ENCODE measurements at places on chromosomes 3 and 15.

GRCh38 chr3:72738752-72739530, 109.3 kb downstream of the SHQ1 start:
- DNase-seq = peak; percentile 50

DNA sequence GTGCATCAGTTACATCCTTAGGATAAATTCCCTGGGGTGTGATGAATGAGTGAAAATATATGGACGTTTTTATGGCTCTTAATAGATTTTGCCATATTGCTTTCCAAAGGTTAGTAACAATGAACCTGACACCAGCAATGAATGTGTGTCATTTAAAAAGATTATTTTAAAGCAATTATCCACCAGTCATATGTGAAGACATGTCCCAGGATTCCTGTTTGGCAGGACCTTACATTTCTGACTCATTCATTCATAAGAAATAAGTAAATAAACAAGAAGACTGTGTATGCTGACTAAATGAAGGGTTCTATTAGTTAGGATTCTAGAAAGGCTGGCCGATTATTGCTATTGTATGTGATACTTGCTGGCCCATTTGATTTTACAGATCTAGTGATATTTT, 201.5 kb downstream of the SOX2 start:
- no peak for DNase-seq

DNA sequence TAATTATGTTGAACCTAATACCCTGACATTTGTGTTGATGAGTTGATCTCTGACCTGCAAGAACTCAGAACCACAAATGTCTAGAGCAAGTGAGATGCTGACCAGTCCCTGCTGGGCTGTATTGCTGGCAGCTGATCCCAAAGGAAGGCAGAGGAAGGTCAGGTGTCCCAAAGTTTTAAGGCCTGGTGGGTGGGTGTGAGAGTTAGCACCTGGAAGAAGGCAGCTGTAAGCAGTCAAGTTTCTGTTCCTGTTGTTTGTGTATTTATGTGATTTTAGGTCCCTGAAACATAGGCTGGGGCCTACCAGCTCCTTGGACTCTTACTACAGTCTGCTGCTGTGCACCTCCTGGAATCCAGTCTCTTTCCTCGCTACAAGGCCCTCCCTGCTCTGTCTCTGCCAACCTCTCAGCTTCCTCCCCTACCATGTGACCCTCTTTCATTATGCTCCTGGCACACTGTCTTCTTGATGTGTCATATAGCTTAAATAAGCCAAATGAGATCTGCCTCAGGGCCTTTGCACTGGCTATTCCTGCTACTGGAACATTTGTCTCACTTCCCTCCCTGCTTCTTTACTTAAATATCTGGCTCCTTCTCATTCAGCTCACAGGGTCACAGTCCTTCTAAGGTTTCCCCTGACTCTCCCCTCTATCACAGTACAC, 31.0 kb upstream of the ATOSA start:
- no peak for DNase-seq

DNA sequence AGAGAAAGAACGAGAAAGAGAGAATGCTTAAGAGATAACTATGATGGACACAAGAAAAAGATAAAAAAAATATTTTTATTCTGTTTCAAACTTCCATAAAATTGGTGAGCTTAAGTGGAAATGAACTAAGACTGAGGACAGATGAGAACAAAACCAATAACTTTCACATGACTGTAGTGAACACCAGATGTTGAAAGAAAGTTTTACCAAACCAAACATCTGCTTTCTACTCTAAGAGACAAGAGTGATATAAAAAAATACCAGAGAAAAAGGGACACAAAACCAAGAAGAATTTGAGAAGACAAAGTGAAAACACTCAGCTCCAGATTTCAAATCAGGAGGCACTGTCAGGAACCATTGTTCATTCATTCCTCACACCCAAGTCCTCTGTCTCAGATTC, 147.9 kb downstream of the IMPG2 start:
- DNase-seq = no peak

DNA sequence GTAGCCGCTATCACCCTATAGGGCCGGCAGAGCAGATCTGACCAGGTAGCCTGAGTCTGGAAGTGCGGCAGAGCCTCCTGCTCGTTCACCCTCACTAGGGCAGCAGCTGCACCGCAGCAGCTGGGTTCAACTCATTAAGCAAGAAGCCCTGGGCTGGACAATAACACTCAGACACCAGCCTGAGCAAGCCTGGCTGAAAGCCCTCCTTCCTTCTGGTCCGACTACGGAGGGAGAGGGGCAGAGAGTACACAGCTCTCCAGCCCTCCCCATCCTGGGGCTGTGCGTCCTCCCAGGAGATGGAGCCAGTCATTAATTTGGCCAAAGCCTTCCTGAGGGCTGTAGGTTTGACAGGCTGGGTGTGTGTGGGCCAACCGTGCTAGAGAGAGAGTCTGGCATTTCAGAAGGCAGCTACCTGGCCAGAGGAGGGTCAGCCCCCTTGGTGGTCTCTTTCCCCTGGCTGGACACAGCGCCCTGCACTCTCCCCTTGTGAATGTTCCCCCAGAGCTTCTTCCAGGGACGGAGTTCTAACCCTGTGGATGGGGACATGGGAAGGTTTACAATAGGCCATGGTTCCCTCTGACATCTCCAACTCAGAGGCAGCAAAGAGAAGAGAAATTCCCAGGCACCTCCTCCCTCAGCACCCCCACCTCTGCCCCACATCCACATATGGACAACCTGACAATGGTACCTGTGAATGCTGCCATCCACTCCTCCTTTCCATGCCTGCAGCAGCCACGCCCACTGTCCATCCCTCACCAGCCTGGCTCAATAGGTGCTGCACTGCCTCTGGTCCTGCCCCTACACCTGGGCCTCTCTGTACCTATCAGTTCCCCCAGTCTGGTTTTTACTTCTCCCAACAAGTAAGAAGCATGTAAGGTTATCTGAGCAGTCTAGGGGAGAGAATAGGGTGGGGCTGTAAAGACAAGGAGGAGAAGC, 6.5 kb downstream of the CHRNB4 start:
- no peak for DNase-seq

- no peak for DNase-seq
Measured at GRCh38 chr3:176755552-176755951, 441.7 kb downstream of the TBL1XR1 start.

- no peak for DNase-seq
Measured at GRCh38 chr3:29755416-29755815, 474.5 kb downstream of the RBMS3 start.

DNA sequence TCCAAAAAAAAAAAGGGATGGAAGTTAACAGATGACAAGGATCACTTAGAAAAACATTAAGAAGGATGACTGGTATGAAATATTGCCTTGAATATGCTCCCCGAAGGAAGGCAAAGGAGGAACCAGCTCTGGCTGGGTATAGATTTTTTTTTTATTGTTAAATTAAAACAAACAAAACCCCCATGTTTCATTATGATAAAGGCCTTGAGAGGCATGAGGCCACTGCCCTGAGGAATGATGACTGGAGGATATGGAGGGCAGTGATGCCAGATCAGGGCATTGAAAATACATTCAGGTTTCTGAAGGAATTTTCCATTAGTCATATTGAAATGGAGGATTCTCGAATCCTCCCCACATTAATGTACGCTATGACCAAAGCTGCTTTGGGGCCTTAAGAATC, 120.9 kb downstream of the ADAMTS9 start:
- no peak for DNase-seq

DNA sequence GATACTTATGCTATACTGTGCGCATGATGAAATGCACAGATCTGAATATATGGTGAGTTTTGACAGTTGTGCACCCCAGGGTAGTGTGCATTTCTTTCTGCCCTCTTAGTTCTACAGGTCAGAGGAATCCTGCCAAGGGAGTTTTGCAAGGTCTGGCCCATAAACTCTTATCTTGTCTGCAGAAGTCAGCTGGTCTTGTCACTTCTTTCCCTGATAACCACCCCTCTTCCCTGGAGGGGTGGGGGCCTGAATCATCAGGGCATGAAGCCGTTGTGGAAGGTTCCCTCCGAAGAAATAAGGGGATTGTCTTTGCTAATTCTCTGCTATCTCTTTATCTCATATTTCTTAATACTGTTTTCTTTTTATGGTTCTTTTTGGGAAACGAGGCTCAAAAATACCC, 30.4 kb downstream of the TRIM71 start:
- DNase-seq = no peak

- DNase-seq = no peak
Measured at GRCh38 chr15:61621146-61621545, 392.0 kb upstream of the RORA start.

DNA sequence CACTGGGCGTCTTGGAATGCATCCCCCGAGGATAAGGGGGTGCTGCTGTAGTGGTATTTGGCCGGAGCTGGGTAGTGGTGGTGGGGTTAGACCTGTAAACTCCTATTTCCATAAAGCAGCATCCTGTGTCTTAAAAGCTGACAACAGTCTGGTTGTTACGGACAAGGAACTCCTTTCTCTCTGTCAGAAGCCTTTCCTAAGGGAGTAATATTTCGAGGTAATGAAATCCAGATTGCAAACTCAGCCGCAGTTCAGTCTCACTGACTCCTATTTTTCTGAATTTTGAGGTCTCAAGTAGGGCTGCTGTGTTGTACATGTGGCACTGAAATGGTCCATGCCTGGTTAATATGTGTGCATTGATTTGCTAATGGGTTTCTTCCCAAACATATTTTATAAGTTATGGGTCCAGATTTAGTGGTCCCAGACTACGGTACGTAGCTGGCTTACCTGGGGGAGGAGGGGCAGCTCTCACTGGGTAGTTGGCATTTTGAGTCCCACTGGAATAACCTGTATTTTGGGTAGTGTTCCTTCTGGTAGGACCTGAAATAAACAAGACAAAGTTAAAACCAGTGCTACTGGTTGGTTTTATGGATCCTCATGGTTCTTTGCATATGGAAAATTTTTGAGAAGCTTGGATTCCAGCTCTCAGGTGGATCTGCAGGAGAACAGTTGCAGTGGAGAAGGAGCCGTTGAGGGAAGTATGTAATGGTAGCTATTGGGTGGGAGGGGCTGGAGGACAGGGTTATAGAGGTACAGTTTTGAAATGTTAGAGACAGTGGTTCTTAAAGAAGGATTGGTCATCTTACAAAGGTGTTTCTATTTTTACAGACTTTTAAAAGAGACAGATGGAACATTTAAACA, 48.6 kb upstream of the LDHAL6B start:
- no peak for DNase-seq

GRCh38 chr3:51706021-51706485, 815 bp upstream of the GRM2 start:
- no peak for DNase-seq

GRCh38 chr3:170137986-170138385, 43.5 kb downstream of the PHC3 start:
- no peak for DNase-seq

DNA sequence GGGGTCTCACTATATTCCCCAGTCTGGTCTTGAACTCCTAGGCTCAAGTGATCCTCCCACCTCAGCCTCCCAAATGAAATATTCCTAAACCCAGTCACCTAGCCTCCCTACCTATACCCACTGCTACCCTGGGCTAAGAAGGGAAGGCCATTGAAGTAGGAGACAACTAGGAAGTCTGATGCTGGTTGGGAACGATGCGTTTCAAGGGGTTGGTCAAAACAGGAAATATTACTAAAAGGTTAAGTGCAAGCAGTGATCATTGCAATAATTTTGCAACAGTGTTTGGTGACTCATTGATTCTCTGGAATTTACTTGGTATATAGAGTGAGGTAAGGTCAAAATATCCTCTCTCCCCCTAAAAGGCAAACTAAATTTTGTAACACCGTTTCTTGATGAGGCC, 4.6 kb upstream of the UQCRC1 start:
- no peak for DNase-seq

GRCh38 chr15:80434926-80435720, 30.9 kb downstream of the ARNT2 start:
- DNase-seq = no peak

DNA sequence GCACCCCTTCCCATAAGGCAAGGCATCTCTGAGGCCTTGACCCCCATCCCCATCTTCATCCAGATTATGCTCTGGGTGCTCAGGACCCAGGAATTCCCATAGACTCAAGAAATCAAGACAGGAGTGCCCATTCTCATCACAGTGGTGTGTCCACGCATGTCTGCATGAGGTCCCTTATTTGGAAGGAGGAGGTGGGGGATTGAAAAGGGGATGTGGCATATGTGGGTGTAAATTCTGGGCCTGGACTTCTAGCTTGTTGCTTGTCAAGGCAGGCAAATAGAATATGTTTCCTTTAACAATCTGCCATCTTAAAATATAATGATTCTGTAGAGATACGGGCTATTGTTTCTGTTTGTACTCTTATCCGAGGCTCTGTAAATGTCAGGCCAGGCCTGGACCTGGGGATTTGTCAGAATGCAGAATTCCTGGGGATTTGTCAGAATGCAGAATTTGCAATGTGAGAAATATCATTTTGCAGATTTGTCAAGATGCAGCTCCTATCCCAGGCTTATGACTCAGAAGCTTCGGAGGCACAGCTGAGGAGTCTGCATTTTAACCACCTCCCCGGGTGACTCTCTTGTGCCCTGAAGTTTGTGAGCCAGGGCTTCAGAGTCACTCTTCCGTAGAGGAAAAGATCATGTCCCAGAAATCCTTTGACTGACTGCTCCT, 157.8 kb downstream of the SV2B start:
- no peak for DNase-seq

DNA sequence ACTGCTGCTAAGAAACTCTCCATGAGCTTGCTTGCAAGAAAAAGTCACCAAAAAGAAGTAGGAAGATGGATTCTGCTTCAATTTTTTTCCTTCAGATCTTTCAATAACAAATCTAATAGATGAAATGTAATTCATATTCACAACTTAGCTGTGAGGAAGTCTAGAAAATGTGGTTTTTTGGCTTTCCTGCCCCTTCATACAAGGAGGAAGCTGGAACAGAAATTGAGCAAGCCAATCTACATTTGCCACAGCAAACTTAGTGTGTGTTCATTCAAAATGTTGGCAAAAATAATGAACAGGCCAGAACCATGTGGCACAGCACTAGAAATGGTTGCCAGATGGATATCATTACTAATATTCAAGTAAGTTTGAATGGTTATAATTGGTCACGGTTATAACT, 93.2 kb upstream of the NEDD4 start:
- DNase-seq = no peak

DNA sequence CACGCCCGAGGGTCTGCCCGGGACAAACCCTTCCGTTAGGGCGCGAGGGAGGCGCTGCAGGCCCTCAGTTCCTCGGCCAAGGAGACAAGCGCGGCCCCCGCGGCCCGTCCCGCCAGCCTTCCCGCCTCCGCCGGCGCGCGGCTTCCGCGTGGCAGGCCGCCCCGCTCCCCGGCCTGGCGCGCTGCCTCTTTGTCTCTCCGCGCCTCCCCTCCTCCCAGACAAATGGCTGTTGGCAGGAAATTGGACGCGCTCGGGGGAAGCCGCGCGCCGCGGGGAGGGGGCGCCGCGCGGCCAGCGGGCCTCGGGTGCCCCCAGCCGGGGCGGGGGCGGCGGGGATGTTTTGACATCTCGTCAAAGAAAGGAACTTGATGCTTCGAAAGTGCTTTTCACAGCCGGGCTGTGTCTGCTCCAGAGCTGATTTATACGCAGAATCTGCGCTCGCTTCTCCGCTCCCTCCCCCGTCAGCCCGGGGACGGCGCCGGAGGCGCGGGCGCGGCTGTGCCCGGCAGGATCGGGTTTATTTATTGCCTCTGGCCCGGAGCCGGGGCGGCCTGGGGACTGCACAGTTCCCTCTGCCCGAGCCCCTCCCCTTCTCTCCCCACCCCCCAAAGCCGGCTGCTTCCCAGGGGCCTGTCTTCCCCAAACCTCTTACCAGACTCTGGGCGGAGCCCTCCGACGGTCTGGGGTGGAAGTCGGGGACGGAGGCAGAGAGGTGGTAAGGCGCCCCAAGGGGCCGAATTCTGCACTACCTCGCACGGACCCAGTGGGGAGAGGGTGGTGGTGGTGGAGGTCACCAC, 20.7 kb downstream of the SHF start:
- peak; percentile 76 for DNase-seq

- no peak for DNase-seq
Measured at GRCh38 chr3:3194861-3195260, 15.4 kb upstream of the CRBN start.

GRCh38 chr3:9779721-9780457, 10.1 kb upstream of the CAMK1 start:
- peak; percentile 28 for DNase-seq
